Stimulated activated CD8-positive, alpha-beta memory T cell treated with anti-CD3 and anti-CD28 coated beads, Interleukin-15, amount 100 ng/mL, for 4 hours (primary cell): ENCODE measurements at places on chromosomes 4 and X.
A peak's percentile ranks its signal among the peaks of the same experiment; 100 is the strongest.

- no peak for DNase-seq
Measured at GRCh38 chr4:72468904-72469502, 100.0 kb downstream of the ADAMTS3 start.

GRCh38 chr4:62402088-62402806 is 1202.1 kb downstream of the ADGRL3 start:
- no peak for DNase-seq

GRCh38 chrX:100643956-100644860 is at the start of gene SRPX2:
Gene SRPX2 (plus strand): TSS chrX:100644199. CDS start chrX:100646323, 2,124 bp downstream.
- DNase-seq, result no peak

- DNase-seq, result no peak
Measured at GRCh38 chr4:25783943-25784342, 78.8 kb downstream of the SEL1L3 start.

GRCh38 chrX:33106737-33107136 is 104.6 kb downstream of the DMD start:
- DNase-seq, result no peak

DNA sequence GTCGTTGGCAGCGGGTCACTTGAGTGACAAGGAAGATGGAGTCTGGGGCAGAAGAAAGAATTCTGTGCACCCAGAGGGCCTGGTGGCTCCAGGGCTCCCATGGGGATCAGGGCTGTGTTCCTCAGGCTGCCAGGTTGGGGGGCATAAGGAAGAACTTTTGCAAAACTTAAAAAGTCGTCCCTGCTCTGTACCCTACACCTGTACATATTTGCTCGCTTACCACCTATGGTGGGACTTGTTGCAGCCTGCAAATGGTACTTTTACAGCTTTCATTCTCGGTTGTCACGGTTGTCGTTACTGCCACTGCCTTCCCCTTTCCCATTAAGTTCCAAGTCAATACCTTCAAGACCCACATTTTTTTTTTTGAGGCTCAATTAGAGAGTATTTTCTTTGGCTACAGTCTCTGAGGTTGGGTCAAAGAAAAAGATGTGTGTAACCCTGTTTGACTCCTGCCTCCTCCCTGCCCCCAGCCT is 9.1 kb downstream of the ARX start:
- DNase-seq, result no peak

DNA sequence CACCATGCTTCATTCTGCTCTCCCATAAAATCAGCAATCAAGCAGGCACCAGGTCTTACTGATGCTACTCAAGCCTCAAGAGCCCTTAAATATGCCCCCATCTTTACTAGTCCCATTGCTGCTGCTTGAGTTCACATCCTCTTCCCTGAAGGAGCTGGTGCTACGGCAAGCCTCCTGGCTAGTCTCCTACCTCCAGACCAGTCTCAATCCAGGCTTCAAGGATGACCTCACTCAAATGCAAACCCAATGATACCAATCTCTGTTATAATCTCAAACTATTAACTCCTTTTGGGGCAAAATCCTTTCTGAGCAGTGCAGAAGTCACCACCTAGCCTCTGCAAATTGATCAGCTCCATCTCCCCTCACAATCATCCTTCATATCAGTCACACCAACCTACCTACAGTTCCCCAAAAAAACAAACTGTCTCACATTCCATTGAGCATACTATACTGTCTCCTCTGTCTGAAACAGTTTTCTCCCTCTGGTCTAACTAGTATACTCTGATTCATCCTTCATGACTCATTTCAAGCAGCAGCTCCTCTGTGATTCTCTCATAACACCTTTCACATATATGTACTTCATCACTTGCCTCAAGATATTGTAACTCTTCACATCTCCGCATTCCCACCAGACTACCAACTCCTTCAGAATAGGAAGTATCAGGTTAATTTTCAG is 30.0 kb downstream of the PAPSS1 start:
- no peak for DNase-seq

DNA sequence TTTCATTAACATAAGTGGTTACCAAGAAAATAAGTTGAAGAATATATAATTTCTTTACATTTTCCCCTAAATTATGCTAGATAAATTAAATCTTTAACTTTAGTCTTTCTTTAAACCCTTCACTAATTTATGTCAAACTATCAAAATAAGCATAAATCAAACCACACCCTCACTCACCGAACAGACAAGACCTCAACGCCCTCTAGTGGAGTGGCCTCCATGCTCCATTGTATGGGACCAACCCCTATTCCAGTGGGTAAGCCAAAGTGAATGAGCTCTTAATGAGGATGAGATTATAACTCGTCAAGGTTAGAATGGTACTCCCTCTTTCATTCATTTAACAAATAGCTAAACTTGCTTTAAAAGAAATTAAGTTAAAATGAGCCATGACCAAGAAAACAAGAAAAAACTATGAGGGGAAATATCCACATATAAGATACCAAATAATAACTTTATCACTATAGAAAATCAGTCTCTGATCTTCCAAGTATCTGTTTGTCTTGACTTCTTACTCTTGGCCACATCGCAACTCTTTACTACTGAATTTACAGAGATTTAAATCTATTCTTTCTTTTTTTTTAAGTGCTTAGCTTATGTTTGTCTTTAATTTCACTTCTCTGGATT is 15.6 kb upstream of the BBS12 start:
- peak; percentile 50 for DNase-seq

DNA sequence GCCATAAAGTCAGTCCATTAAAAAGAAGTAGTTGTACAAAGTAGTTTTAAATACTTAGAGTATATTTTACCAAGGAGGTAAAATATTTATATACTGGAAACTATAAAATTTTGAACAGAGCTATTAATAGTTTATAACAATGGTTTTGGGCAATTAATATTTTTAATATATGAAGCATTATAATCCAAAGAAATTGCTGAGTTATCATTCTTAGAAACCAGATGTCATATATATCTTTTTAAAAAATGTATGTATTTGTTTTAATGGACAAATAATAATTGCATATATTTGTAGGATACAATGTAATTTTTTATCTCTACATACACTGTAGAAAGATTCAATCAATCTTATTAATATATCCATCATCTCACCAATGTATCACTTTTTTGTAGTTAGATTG is 207.8 kb downstream of the CXXC4 start:
- no peak for DNase-seq

DNA sequence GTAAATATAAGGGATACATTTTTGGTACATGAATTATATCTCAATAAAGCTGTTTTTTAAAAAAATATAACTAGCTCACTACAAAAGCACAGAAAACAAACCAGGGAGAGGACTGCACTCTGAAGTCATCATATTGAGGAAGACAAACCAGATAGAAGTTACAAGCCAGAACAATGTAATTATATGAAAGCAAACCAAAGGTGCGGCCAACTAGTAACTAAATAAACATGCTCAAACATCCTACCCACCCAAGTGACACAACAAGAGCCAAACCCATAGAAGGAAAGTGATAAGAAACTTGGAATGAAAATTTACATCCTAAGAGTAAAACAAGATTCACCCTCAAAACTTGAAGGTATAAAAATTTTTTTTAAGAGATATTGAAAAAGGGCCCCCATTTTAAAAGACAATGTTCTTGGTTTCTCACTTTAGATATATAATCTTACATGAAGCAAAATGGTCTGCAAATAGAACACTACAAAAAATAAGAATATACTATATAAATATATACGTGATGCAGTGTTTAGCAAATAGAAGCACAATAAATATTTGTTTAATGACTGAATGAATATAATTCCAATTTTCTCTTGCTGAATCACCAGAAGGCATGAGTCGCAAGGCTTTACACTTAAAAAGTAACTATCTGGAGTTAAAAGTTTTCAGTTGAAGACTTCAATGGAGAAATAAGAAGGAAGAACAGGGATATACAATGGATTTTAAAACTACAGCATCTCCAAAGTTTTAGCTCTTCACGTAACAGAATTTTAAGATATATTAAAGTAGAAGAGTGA is 4.0 kb upstream of the SH3D19 start:
- DNase-seq, result no peak

DNA sequence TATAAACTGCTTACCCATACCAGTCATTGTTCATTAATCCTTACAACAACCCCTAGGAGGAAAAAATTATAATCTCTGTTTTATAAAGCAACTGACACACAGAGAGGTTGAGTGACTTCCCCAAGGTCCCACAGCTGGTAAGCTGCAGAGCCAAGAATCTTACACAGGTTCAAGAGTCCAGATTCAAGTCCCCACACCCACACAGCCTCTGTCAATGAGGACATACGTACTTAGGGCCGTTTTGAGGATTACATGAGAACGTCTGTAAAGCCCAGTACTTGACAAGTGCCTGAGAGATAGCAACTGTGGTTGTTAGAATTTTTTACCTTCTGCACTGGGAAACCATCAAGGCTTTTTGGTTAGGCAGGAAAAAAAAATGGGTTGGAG is 556 bp upstream of the SLC25A43 start:
- DNase-seq, result no peak

DNA sequence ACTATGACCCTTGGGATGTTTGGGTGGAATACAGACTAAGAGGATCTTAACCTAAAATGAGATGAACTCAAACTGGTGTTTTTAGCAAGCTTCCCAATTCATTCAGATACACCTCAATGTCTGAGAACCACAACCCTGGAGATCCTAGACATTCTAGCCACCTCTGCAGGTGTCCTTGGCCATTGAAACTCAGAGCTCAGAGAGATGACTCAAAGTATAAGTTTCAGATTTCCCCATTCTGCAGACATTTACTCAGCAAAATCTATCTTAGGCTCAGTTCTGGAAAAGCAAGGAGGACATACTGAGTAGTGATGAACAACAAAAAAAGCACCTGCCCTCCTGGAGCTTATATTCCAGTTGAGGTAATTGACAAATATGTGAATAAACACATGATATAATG is 47.8 kb downstream of the COMMD8 start:
- DNase-seq, result no peak

DNA sequence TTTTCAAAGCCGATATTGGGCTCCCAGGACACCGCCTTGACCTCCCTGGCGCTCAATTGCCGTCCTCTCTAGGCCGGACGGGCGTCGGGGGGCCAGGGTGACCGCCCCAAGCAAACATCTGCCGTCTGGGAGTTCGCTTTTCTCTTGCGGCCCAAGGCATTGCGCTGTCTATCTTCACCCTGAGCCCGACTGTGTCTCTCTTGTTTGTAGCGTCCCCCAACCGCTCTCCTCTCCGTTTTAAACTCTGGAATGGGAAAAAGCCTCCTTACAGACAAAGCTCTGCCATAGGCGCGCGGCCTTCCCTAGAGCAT is 551 bp upstream of the ARX start:
- no peak for DNase-seq

GRCh38 chrX:73766431-73766795 is 203.4 kb downstream of the CHIC1 start:
- DNase-seq, result no peak

DNA sequence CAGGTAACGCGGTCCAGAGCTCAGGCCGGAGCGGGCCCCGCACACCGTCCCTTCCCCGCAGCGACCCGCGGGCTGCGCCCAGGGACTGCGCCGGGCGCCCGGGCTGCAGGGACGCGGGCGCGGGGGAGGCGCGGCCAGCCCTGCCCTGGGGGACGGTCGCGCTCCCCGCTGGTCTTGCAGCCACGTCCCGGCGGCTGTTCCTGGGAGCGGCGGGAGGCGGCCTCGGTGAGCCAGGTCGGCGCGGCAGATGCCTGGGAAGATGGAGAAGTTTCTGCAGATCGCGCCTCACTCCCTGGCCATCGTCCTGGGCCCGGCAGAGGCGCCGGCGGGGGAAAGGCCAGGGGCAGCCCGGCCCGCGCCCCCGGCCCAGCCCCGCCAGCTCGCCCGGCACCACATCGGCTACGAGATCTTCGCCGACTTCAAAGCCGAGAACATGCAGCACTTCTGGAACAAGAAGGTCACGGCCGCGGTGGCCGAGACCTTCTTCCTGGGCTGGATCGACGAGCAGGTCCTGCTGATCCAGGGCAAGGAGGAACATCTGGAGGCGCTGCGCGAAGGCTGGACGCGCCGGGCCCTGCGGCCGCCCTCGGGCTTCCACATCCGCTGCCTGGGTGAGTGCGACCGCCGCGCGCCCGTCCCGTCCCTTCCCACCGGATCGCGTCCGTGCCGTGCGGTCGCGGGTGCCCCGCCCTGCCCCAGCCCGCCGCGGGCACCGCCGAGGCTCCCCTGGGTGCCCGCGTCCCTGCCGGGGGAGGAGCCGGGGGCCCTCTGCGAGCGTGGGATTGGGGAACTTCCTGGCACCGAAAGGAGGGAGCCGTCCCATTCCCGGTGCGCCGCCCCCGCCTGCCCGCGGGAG is 107.4 kb upstream of the STOX2 start:
- no peak for DNase-seq

DNA sequence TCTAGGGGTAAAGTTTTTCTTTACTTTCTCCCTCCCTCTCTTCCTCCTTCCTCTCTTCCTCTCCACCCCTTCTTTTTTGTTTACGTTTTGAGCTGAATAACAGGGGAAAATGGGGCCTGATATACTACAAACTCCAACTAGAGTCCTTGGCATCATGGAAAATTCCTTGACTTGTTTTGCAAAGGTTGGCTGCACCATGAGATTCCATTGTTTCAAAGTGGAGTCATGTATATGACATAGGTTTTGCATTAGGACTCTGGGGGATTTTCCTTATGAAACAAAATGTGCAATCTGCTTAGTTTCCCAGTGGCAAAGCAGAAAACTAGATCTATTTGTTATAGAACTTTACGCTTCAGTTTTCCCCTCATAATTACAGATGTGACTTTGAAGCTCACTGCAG is 233.5 kb upstream of the PGRMC2 start:
- no peak for DNase-seq

DNA sequence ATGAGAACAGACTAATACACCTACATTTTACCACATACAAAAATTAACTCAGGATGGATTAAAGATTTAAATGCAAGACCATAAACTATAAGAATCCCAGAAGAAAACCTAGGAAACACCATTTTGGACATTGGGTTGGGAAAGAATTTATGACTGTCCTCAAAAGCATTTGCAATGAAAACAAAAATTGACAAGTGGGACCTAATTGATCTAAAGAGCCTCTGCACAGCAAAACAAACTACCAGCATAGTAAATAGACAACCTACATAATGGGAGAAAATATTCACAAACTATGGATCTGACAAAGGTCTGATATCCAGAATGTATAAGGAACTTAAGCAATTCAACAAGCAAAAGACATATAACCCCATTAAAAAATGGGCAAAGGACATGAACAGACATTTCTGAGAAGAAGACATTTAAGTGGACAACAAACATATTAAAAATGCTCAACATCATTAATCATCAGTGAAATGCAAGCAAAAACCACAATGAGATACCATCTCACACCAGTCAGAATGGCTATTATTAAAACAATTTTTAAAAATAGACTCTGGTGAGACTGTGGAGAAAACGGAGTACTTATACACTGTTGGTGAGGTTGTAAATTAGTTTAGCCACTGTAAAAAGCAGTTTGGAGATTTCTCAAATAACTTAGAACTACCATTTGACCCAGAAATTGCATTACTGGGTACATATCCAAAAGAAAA is 221.7 kb upstream of the DIPK2B start:
- no peak for DNase-seq

GRCh38 chr4:153652051-153652784 is 31.9 kb upstream of the TLR2 start:
- DNase-seq, result no peak

GRCh38 chr4:141580523-141580922 is 55.9 kb upstream of the IL15 start:
- no peak for DNase-seq
